ENCODE measurements at places on chromosomes 12 and 14. TPM values are rescaled to one million over a fixed set of nuclear protein-coding genes. Genes with fewer than 3 reads are reported as not detected.

Gene DEGS2
- total RNA-seq: 0.23 TPM

DNA sequence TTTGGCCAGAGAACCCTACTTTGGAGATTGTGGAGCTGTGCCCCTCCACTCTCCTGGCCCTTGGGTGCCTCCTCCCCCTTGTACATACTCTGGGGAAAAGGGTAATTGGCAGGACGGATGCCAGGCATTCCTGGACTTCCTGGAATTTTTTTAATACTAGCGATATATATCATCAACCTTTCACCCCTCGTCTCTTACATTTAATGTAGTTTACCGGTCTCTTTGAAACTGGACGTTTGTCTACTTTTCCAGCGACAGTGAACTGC is 767 bp upstream of the CRY1 start:
- peaks cover 7% of the 10 kb centered on the region for H3K27me3 ChIP-seq
- no peak overlapping the region for H3K27ac ChIP-seq
- no peak overlapping the region for H3K4me3 ChIP-seq
- H3K36me3 ChIP-seq: no peaks in the 10 kb centered on the region
- DNase-seq: no peak
- peaks cover 11% of the 10 kb centered on the region for H3K4me1 ChIP-seq

GRCh38 chr12:6177642-6178358 is 22.4 kb upstream of the CD9 start:
- H3K4me1 ChIP-seq: no peaks in the 10 kb centered on the region
- no peak for DNase-seq
- H3K36me3 ChIP-seq: no peaks in the 10 kb centered on the region

GRCh38 chr12:6465467-6466183 is 4.9 kb downstream of the VAMP1 start:
- peak; percentile 65 for DNase-seq
- peaks cover 87% of the 10 kb centered on the region for H3K36me3 ChIP-seq

DNA sequence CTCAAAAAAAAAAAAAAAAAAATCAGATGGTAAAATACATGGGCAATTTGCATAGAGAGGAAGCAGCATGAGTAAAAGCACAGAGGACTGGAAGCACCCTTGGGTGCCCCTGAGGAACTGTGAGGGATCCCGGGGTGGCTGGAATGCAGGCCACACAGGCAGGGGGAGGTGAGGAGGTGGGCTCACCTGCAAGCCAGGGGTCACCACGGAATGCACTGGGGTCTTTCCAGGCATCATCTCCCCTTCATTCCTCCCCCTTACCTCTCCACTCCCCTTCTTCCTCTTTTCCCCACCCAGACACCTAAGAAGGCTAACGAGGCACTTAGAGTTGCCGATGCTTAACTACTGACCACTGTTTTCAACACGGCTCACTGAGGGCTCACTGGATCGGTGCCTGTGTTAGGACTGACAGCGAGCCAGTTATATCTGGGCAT is 14.4 kb upstream of the HIP1R start:
- no peaks in the 10 kb centered on the region for H3K4me1 ChIP-seq
- H3K36me3 ChIP-seq: no peaks in the 10 kb centered on the region
- no peak overlapping the region for H3K4me3 ChIP-seq
- no peak for DNase-seq

GRCh38 chr12:19222558-19222957 is 93.0 kb downstream of the PLEKHA5 start:
- DNase-seq: no peak
- H3K27me3 ChIP-seq: no peaks in the 10 kb centered on the region
- H3K36me3 ChIP-seq: no peaks in the 10 kb centered on the region
- no peaks in the 10 kb centered on the region for H3K4me1 ChIP-seq
- no peak overlapping the region for H3K27ac ChIP-seq

- no peak for DNase-seq
- H3K27me3 ChIP-seq: peaks cover 18% of the 10 kb centered on the region
- H3K4me1 ChIP-seq: no peaks in the 10 kb centered on the region
- H3K27ac ChIP-seq: no peak overlapping the region
- H3K4me3 ChIP-seq: no peak overlapping the region
- H3K36me3 ChIP-seq: no peaks in the 10 kb centered on the region
Measured at GRCh38 chr12:75322464-75322863, 7.7 kb downstream of the CAPS2 start.
